MM.1S (cell line): ENCODE measurements at places on chromosomes 12 and 14.

DNA sequence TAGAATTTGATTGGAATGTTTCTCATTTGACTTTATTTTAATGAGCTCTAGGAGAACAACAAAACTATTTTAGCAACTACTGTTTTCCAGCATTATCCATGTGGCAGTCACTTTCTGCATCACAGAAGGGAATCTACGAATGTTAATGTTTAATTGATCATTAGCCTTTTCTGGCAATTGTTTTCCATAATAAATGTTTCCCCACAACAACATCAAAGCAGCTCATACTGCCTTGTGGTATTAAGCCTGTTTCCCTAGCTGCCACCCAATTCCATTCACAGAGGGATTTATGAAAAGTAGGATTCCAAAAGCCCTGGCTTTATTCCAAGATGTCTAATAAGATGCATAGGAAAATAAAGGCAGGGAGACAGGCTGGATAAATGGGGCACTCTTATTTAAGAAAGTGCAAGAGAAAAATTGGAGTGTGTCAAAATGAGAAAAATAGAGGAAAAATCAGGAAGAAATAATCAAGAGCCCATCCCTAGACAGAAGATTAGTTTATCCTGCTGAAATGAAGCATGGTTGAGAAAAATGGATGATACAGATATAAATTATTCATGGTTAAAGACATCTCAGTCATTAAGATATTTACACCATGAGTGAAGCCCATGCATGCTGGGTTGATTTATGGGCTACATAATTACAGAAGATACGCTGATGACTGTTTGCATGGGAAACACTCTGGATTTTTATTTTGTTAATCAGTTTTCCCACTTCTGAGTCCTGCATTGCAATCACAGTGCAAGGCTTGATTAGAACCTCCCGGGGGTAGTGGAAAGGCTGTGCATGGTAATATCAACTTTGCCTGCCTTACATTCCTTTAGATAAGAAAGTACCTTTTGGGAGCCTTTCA lies 180.3 kb downstream of the HELB start:
- H3K27ac ChIP-seq = no peak overlapping the region
- H3K4me1 ChIP-seq = peaks cover 7% of the 10 kb centered on the region
- H3K4me3 ChIP-seq = no peak overlapping the region
- no peak for DNase-seq

GRCh38 chr14:69355607-69356281 lies 42.4 kb downstream of the ERH start:
- DNase-seq = no peak
- no peak overlapping the region for H3K4me3 ChIP-seq
- no peaks in the 10 kb centered on the region for H3K36me3 ChIP-seq
- H3K27me3 ChIP-seq = no peaks in the 10 kb centered on the region
- no peak overlapping the region for H3K27ac ChIP-seq

GRCh38 chr12:120416490-120417216 lies 21.3 kb upstream of the COX6A1 start:
- H3K36me3 ChIP-seq = no peaks in the 10 kb centered on the region
- no peak overlapping the region for H3K4me3 ChIP-seq
- H3K4me1 ChIP-seq = no peaks in the 10 kb centered on the region
- H3K27ac ChIP-seq = no peak overlapping the region
- no peak for DNase-seq

DNA sequence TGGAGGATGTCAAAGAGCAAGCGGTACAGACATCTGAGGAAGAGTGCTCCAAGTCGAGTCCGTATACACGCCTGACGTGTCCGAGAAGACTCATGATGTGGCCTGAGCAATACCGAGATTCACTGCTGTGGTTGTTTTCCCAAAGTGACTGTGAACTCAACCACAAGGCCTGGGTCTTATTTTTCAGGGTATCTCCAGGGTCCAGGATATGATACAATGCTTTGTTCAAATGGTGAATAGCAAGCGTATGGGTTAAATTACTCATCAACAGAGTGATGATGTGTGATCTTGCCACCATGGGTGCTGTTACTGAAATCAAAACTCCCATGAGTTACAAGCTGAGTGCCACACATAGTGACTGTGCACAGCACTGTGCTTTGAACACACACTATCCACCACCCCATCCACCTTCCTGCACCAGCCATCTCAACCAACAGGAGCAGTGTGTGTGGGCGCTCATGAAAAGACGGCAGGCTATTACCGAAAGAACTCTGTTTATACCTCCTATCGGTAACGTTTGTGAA lies 109.6 kb downstream of the BCAT1 start:
- no peaks in the 10 kb centered on the region for H3K27me3 ChIP-seq
- no peak overlapping the region for H3K27ac ChIP-seq
- DNase-seq = no peak
- no peaks in the 10 kb centered on the region for H3K36me3 ChIP-seq
- H3K4me3 ChIP-seq = no peak overlapping the region
- peaks cover 7% of the 10 kb centered on the region for H3K4me1 ChIP-seq

DNA sequence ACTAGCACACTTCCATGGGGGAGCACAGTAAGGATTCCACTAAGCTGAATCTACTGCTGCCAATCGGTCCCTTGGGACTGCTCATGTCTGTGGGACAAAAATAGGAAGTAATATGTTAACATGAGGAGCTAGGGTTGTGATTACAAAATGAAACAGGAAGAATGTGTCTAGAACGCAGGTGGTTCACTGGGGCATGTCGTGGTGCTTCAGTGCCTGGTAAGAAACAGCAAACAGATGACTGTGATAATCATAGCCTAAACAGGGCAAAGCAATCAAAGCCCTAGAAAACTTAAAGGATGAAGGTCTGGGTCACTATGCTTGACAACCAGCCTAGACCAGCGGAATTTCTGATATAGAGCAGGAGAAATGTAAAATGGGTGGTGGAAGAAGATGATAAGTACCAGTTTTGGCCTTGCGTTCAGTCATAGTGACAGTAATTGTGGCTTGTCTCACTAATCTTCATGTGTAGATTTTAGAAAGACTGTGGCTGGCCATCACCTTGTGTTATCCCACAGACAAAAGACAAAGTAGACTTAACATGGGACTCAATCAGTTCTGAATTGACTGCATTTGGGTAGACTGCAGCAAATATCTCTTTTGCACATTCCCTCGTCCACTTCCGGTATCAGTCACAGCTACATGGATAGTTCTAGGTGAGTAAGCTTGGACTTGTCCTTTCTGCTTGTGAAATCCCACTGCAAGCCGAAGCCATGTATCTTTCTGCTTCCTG lies 51.4 kb downstream of the WASHC3 start:
- no peak overlapping the region for H3K4me3 ChIP-seq
- no peaks in the 10 kb centered on the region for H3K27me3 ChIP-seq
- no peak for DNase-seq
- H3K27ac ChIP-seq = no peak overlapping the region

- DNase-seq = peak; percentile 27
- no peak overlapping the region for H3K27ac ChIP-seq
- no peak overlapping the region for H3K4me3 ChIP-seq
- H3K27me3 ChIP-seq = no peaks in the 10 kb centered on the region
- H3K36me3 ChIP-seq = no peaks in the 10 kb centered on the region
- H3K4me1 ChIP-seq = no peaks in the 10 kb centered on the region
These were observed 8.5 kb upstream of the SOCS2 start for GRCh38 chr12:93563807-93564538.

GRCh38 chr14:61287196-61287595 lies 6.1 kb upstream of the TMEM30B start:
- H3K4me1 ChIP-seq = no peaks in the 10 kb centered on the region
- DNase-seq = no peak

DNA sequence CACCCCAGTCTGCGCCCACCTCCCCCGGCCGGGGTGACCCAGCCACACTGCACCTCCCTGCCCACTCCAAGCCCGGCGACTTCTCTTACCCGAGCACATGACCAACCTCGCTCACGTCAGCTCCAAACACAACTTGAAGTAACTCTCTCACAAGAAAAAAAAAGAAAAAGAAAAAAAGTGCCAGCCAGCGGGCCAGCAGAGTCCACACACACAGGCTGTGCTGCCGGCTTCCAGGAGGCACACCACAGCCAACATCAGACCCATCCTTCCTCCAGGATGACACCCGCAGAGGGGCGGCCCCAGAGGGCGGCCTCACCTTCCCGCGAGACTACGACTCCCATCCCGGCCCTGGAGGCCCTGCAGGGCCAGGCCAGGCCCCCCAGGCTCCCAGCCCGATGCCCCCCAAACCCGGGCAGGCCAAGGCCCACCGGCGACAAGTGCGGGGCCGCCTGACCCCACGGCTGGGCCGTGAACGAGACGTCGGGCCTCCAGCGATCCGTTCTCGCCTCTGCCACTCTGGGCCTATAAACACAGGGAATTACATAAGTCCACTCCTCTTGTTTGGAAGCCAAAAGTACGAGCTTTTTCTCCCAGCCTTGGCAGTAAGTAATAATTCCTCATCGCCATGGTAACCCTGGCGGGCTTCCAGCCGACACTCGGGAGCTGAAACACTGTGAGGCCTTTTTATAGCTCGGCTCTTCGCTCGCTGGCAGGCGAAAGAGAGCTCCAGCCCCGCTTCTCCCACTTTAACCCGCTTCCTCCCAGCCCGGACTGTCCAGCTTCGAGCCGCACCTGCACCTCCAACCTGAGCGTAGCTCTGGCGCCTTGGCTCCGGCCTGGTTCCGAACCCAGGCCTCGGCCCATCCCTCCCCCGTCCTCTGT lies 49.1 kb downstream of the NCOR2 start:
- H3K4me1 ChIP-seq = no peaks in the 10 kb centered on the region
- H3K27me3 ChIP-seq = no peaks in the 10 kb centered on the region
- H3K36me3 ChIP-seq = no peaks in the 10 kb centered on the region
